ENCODE measurements at places on chromosomes 4 and X. TPM values are rescaled to one million over a fixed set of nuclear protein-coding genes. Genes with fewer than 3 reads are reported as not detected.
A peak's percentile ranks its signal among the peaks of the same experiment; 100 is the strongest.

GRCh38 chr4:151679231-151679630 is 81.6 kb downstream of the GATB start:
- no peak overlapping the region for H3K4me3 ChIP-seq
- peaks cover 7% of the 10 kb centered on the region for H3K36me3 ChIP-seq
- no peak overlapping the region for H3K27ac ChIP-seq

DNA sequence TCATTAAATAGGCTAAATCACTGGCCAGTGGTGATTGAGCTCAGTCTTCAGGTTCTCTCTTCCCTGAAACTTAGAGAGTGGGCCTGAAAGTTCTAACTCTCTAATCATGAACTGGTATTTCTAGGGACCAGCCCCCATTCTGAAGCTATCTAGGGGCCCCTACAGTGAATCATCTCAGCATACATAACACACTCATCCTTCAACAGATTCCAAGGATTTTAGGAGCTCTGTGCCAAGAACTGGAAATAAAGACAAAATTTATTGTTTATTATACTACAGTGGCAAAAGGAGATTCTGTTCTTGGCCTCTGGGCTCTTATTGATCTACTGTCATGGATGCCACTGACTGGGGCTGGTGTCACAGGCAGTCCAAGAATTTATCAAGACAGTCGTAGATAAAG is 263.8 kb upstream of the IGFBP7 start:
- no peak overlapping the region for H3K4me3 ChIP-seq
- H3K4me1 ChIP-seq = no peaks in the 10 kb centered on the region
- no peak overlapping the region for H3K27ac ChIP-seq
- no peaks in the 10 kb centered on the region for H3K36me3 ChIP-seq
- peaks cover 1% of the 10 kb centered on the region for H3K27me3 ChIP-seq
- no peak for DNase-seq

GRCh38 chr4:29262986-29263385 is 1457.2 kb upstream of the PCDH7 start:
- H3K36me3 ChIP-seq = no peaks in the 10 kb centered on the region
- H3K27ac ChIP-seq = no peak overlapping the region
- H3K27me3 ChIP-seq = no peaks in the 10 kb centered on the region

DNA sequence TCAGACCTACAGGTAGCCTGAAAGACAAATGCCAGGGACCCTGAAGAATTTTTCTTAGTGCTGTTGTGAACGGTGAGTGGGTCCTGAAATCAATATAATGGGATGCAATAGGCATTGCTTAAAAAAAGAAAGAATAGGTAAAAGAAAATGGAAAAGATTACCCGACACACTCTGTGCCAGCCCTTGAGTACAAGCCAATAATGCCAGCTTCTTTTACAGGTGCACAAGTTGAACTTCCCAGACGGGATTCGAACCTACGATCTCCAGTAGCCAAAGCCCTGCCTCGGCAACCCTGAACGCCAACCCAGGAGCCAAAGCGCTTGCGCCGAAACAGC is 24.7 kb upstream of the GLOD5 start:
- H3K4me3 ChIP-seq = peak overlapping the region; percentile 49
- no peak for DNase-seq
- no peaks in the 10 kb centered on the region for H3K27me3 ChIP-seq
- H3K27ac ChIP-seq = peak overlapping the region; percentile 21
- no peaks in the 10 kb centered on the region for H3K36me3 ChIP-seq
- H3K4me1 ChIP-seq = peaks cover 28% of the 10 kb centered on the region

DNA sequence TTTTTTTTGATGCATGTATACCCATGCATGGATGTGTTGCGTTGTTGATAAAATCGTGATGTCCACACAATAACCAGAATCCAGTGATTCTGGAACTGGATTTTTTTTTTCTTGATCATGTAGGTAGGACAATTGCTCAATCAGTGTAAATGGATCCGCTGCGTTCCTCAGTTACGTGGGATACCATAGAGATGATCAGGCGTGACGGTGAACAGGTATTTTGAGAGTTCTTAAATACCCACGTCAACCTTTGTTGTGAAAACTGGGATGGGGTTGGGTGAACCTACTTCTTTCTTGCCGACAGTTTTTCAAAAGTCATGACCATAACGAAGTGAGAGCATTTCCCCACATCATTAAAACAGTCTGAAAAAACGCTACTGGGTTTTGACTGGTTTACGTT is 913 bp upstream of the SMIM10L2A start:
- H3K27me3 ChIP-seq = no peaks in the 10 kb centered on the region
- H3K27ac ChIP-seq = no peak overlapping the region
- DNase-seq = no peak
- H3K4me3 ChIP-seq = no peak overlapping the region
- no peaks in the 10 kb centered on the region for H3K36me3 ChIP-seq

Gene RNF150
- total RNA-seq = not detected

Gene DKK2
- not detected for total RNA-seq

DNA sequence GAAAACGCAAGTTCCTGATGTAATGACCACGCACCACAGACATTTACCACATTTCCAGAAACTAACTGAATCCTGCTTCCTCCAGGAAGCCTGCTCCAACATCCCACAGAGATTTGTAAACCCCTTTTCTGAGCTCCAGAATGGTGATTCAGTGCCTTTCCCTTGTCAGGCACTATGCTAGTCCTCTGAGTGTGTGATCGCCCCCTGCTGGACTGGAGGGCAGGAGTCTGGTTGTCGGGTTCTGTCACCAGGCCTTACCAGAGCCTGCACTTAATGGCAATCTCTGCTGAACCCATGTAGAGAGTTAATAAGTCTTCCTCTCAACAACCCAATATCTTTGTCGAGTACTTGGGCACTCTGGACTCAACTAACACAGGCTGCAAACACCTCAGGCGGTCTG is 14.5 kb upstream of the KDM5C start:
- no peaks in the 10 kb centered on the region for H3K27me3 ChIP-seq
- H3K4me3 ChIP-seq = no peak overlapping the region
- no peaks in the 10 kb centered on the region for H3K36me3 ChIP-seq
- H3K4me1 ChIP-seq = 0 out of 2 replicates have a peak, but pooled peaks cover 14% of the 10 kb centered on the region

Measured in HepG2 (cell line).